ENCODE measurements at places on chromosomes 3 and 15.

- no peak for DNase-seq
Measured at GRCh38 chr3:138371070-138371965, 22.9 kb downstream of the MRAS start.

GRCh38 chr3:18126772-18127171 is 298.4 kb downstream of the SATB1 start:
- no peak for DNase-seq

- no peak for DNase-seq
Measured at GRCh38 chr15:47035475-47036406, 681.6 kb upstream of the SEMA6D start.

- no peak for DNase-seq
Measured at GRCh38 chr3:151100076-151100475, 14.6 kb downstream of the MED12L start.

DNA sequence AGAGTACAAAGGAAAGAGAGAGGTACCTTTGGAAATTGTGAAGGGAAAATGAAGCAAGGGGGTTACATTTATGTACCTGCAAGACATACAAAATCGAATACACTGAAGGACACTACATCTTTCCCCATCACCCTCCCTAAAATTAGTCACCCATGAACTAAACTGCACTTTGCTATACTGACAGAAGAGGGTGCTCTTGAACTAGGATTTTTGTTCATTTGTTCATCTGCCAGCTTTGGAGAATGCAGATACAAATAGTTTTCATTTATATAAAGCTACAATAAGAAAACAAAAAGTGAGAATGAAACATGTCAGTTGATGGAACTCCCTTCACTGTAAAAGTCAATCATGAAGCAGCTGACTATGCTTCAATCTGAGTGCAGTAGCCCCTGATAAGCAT is 55.7 kb downstream of the PCCB start:
- no peak for DNase-seq

DNA sequence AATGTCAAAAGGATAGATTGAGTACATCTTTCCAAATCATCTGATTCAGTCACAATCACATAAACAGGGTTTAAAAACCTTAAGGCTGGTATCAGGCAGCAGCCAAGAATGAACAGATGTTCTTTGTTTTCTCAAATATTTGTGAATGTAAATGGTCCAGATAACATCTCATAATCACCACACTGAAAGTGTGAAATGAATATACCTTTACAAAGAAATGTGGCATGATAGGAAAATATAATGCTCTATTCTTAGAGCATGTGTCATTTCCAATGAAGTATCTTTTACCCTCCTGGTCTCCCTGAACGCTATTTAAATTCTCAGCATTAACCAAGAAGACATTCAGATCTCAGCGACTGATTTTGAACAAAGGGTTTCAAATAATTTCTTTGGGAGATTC is 8.8 kb upstream of the ACTC1 start:
- no peak for DNase-seq

- no peak for DNase-seq
Measured at GRCh38 chr3:129353589-129353941, 74.9 kb downstream of the EFCAB12 start.

- DNase-seq: no peak
Measured at GRCh38 chr3:13715961-13716360, 163.9 kb downstream of the WNT7A start.

DNA sequence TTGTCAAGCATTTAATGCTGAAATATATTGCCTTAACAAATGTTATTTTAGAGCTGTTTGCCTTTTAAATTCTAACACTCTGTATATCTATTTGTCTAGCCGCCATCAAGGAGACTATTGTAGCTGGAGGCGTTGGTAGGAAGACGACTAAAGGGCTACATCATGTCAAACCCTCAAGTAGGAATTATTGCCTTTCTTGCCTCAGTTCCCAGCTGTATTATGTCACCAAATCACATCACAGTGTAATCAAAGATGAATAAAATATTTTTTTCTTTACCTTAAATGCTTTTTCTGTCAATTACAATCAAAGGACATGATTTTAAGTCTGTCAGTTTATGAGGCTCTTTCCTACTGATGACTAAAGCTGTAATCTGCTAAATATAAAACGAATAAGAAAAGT is 233.1 kb downstream of the ZIC4 start:
- no peak for DNase-seq

DNA sequence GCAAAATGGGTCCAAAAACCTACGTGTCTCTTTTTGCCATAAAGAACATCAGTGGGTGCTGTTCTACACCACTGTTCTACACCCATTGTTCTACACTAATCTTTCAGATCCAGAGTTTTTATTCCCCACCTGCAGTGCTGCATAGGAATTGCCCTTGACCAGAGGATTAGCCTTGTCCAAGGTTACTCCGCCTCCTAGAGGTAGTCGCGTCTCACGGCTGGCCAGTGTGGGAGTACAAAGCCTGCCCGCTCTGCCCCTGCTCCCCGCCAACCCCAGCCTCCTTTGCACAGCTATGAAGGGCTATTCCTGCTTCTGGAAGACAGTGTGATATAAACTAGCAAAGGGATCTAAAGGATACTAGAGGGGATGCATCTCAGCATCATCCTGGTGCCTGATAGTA is 222.1 kb upstream of the LMCD1 start:
- no peak for DNase-seq

GRCh38 chr3:20320489-20320888 is 134.5 kb upstream of the SGO1 start:
- DNase-seq: no peak

- no peak for DNase-seq
Measured at GRCh38 chr15:68593828-68594532, 15.2 kb downstream of the CORO2B start.

- DNase-seq: no peak
Measured at GRCh38 chr3:73164622-73165021, 103.2 kb downstream of the EBLN2 start.

DNA sequence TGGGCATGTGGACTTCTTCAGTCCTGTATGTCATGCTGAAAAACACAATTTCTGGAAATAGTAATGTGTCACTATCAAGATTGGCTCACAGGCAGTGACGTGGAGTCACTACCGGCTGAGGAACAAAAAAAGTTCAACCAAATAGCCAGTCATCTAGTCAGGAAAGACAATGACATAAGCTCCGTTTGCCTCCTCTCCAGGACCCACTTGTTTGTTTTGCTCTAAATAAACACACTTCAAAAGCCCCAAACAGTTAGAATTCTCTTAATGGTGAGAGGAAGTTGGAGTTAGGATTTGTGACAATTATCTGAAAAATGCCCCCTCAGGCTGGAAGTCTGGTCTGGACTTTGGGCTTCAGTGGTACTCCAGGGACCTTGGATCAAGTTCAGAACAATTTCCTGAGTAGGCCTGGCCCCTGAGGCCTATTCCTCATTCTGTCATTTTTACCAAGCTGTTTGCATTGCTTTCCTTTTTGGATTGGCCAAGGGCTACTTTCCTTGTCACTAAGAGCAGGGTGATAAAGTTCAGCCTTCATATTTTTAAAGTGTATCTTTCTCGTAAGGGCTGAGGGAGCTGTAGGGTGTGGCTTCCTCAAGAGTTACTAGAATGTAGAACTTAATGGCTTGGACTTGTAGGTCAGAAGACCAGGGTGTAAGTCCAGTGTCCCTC is 98.9 kb downstream of the EOMES start:
- DNase-seq: peak; percentile 7

DNA sequence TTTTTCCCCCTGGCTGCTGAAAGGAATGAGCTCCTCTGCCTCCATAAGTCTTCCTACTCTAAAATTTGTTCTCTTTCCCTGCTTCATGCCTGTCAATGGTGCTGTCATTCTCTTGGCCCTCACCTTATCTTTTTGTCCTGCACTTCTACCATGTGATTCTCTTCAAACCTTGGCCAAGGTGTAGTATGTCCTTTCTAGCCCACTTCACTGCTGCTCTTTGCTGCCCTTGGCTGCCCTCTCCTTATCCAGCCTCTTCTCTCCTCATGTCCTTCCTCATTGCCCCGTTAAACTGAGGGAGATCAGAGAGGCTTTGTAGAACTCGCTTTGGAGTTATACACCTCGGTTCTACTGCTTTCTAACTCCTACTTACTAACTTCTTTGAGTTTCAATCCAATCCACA is 19.7 kb downstream of the MINDY4B start:
- no peak for DNase-seq

DNA sequence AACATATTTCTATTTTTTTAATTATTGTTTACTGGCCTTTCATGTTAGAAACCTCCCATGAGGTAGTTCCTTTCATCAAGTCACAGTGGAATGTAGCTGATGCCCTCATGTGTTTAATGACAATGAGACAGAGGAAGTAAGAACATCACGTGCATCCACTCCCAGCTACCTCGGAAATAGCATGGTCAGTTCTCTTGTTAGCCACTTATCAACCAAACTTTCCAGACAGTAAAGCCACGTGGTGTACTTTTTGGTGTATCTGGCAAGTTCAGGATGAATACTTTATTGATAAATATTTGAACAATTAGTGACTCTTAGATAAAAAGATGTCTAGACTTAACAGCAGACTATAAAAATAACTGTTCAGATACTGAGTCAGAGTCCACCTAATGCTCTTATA is 781.7 kb downstream of the MECOM start:
- no peak for DNase-seq

- no peak for DNase-seq
Measured at GRCh38 chr3:88912294-88912877, 195.0 kb upstream of the EPHA3 start.

DNA sequence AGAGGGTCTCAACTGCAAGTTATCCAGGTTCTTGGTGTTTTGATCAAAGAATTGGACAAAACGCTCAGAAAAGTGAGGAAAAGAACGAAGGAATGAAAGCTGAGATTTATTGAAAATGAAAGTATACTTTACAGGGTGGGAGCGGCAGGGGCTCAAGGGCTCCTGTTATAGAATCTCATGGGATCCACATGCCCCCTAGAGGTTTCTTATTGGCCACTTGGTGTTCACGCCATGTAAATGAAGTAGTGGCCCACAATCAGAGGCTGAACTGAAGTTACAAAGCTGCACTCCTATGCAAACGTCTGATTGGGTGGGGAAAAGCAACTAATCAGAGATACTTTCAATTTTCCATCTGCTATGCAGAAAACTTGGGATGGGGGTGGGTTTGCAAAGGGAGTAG is 216.7 kb downstream of the PTPRG start:
- DNase-seq: no peak

DNA sequence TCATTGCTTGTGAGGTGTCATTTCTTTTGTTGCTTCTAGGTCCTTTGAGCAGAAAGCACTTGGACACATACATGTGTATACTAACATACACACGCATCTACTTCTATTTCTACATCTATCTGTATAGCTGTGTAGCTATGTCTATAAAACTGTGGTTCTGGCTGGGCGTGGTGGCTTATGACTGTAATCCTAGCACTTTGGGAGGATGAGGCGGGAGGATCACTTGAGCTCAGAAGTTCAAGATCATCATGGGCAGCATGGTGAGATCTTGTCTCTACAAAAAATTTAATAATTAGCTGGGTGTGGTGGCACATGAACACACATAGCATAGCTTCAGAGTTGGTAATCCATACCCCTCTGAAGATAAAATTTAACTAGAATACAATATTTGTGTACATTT is 65.0 kb upstream of the MAGI1 start:
- peak; percentile 70 for DNase-seq

DNA sequence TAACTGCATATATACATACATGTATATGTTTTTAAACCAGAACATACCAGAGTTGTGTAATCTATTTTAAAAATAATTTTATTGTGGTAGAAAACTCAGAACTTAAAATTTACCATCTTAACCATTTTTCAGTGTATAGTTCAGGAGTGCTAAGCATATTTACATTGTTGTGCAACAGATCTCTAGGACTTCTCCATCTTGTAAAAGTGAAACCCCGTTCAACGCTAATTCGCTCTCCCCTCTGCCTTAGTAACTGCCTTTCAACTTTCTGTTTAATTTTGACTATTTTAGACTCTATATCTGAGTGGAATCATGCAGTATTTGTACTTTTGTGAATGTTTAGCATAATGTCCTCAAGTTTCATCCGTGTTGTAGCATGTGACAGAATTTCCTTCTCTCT is 51.8 kb upstream of the SSR3 start:
- DNase-seq: no peak

DNA sequence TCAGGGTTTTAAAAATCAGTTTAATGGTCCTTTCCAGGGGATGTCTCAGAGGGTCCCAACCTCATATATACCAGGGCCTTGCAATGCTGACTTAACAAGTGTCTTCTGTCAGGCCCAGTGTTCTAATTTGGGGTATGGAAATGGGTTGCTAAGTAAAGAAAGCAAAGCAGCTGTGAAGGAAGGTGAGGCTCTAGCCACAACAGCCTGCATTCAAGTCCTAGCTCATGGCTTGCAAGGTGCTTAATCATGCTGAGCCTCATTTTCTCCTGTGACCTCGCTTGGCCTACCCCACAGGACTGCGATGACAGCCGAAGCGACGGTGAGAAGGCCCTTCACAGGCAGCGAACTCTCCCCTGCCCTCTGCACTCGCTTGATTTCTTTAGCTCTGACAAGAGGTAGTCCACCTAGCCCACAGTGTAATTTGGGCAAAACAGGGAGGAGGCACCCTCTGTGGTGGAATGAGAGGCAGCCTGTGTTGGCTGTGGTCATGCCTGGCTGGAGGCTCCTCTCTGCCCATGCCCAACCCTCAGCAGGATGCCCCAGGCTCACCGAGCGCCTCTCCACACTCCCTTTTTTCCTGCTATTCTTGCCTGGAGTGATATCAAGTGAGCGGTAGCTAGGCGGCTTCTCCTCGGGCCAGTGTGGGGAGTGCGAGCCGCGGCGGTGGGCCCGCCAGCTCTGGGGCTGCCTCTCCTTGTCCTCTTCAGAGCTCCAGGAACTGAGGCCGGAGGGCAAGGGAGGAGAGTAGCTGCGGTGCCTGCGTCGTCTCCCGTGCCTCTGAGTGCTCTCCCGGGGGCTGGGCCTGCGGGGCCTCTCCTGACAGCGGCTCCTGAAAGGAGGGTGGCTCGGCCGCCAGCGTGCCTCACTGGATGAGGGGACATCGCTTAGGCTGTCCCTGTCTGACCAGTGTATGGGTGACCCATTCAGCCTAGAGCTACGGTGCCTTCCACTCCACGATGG is 29.2 kb downstream of the ILDR1 start:
- no peak for DNase-seq

DNA sequence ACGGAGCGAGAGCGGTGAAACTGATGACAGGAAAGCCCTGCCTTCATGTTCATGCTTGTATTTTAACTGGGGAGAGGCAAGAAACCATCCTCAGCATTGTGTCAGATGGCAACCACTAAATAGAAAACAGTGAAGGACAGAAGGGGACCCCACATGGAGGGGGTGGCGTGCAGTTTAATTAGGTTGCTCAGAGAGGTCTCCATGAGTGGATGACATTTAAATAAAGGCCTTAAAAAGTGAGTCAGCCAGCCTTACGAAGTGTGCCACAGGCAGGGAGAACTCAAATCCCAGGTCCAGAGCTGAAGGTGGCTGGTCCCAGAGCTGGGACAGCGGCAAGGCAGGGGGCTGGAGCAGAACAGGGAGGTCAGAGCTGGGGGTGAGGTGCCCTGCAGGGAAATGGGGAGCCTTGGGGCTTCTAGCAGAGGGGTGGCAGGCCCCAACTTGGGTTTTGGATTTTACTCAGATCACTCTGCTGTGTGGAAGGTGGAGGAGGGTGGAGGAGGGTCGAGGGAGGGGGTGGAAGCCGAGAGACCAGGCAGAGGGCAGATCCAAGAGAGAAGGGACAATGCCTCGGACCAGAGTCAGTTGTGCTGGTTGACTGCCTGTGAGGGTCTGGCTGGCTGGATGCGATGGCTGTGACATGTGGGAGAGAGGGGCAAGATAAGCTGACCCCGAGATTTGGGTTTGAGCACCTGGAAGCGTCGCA is 73.7 kb downstream of the KLF13 start:
- DNase-seq: no peak

- no peak for DNase-seq
Measured at GRCh38 chr15:58374147-58374546, 57.6 kb upstream of the LIPC start.

GRCh38 chr3:71428841-71429596 is 154.5 kb downstream of the FOXP1 start:
- peak; percentile 66 for DNase-seq

GRCh38 chr15:35741395-35741794 is 195.4 kb upstream of the DPH6 start:
- DNase-seq: no peak
